ENCODE measurements at places on chromosomes 11 and 22. TPM values are rescaled to one million over a fixed set of nuclear protein-coding genes. Genes with fewer than 3 reads are reported as not detected.

Gene SH3BP1
- total RNA-seq = 125 TPM

- DNase-seq = no peak
Observed at GRCh38 chr11:64540428-64540825, 50.6 kb upstream of the SLC22A12 start.

Gene C11orf52
- 8.8 TPM for total RNA-seq

Gene UPK3A
- total RNA-seq = 0.32 TPM

- DNase-seq = no peak
Observed at GRCh38 chr22:22045571-22046335, 63.2 kb upstream of the TOP3B start.

DNA sequence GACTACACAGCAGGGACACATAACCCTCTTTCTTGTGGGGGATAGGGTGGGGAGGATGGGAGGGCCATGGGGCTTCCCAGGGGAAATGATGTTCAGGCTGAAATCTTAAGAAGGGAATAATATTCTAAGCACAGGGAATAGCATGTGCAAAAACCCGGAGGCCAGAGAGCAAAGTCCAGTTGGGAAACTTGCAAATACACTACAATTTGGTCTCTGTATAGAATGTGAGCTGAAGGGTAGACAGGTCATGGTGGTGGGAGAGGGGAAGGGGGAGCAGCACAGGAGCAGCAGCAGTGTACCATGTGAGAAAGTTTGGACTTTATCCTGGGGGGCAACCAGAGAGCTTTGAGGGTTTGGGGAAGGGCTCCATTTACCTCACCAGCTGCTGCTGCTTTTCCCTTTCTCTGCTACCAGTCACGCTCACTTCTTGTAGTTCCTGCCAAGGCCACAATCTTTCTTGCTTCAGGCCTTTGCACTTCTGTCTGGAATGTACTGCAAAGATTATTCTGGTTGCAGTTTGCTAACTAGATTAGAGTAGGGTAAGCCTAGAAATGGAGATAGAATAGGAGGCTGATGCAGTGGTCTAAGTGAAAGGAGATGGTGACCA, 43.0 kb downstream of the KREMEN1 start:
- no peak for DNase-seq

DNA sequence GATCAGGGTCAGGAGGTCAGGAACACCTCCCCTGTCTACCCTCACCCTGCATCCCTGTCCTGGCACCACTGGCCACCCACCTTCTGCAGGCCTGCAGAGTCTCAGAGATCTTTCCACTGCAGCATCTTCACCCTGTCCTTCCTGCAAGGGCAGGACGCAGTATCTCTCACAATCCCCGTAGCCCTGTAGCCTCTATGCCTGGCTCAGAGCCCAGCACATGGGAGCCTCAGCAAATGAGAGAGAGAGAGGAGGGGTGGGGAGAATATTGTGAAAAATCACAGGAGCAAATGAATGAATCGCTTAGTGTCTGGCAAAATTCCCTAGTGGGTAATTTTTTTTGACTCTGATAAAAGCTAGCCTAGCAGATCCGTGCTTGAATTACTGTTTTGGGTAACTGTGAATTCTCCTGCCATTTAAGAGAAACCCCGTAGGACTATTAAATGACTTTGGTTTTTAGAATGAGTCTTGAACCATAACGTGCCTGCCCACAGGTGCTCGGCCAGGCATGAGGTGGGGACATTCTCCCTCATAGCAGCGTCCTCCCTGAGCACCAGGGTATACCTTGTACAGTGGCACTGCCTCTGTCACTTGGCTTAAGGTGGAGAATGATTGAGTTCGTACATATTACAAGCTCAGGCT, 91.5 kb downstream of the MORC2 start:
- DNase-seq = no peak

DNA sequence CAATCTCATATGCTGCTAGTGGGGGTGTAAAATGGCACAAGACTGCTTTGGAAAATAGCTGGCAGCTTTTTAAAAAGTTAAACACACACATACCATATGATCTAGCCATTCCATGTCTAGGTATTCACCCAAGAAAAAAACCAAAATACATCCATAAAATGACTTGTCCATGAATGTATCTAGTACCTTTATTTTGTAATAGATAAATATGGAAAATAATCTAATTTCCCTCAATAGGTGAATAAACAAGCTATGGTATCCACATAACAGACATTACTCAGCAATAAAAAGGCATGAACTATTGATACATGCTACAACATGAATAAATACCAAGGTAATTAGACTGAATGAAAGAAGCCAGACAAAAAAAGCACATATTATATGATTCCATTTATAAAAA, 22.9 kb downstream of the RNF141 start:
- no peak for DNase-seq

- DNase-seq = no peak
Observed at GRCh38 chr11:61264795-61265194, 23.8 kb downstream of the PGA5 start.

Gene GLYATL1
- total RNA-seq = 0.72 TPM

- no peak for DNase-seq
Observed at GRCh38 chr11:72856065-72856464, 41.9 kb downstream of the ATG16L2 start.

Gene NLRP14
- total RNA-seq = 0.10 TPM

Gene SLC22A9
- not detected for total RNA-seq

- DNase-seq = no peak
Observed at GRCh38 chr11:93081694-93082093, 112.2 kb downstream of the MTNR1B start.

- DNase-seq = no peak
Observed at GRCh38 chr11:64472593-64473455, 113.9 kb downstream of the RPS6KA4 start.

DNA sequence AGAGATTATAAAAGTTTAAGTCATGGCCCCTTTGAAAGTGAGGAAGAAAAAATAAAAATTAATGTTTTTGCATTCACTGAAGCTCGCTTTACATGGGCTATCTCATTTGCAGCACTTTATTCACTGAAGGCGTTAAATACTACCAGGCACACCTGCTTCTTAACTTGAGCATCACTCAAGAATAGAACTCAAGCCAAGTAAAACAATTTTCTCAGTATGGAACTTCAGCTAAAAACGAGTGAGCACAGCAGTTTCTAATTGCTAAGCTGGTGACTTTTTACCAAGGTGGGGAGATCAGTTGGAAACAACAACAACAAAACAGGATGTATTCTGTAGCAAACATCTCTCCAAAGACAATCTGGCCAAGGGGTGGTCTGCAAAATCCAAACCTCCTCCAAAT, 405.6 kb downstream of the RAB38 start:
- no peak for DNase-seq

DNA sequence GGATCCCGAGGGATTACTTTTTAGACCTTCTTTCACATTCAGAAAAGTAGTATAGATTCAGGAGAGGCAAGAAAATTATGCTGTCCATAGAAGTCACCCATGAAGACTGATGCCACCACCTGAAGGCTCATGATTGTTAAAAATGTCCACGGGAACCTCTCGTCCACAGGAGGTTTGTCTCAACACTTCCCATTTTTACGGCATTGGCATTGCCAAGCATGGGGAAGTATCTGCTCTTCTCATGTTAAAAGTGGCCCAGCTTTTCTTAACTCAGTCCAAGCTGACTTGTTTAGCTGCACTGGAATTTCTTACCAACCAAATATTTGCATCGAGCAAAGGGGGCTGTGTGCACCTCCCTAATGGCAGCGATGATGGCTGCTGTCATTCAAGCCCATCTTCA, 9.6 kb downstream of the CDPF1 start:
- DNase-seq = no peak

Gene IL18
- 63.4 TPM for total RNA-seq

Gene SHANK3
- 3.6 TPM for total RNA-seq

Data from colonic mucosa (tissue), 4 donors.